ENCODE measurements at places on chromosomes 1 and 21.
A peak's percentile ranks its signal among the peaks of the same experiment; 100 is the strongest.

DNA sequence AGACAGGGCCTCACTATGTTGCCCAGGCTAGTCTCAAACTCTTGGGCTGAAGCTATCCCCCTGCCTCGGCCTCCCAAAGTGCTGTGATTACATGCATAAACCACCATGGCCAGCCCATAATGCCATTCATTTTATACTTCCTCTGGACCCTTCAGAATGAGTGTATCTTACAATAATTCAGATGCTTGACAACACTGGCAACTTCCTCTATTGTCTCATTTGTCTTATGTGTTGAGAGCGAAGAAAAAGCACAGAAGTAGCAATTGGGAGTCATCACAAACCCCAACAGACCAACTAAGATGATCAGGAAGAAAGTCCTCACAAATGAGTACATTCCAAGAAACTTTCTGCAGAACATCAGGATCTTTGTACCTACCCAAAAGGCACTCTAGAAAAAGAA, 191.9 kb downstream of the RERE start:
- no peak for DNase-seq

GRCh38 chr1:235327559-235328270, at the start of gene ARID4B:
Gene ARID4B (minus strand): TSS chr1:235328179. CDS start chr1:235326919, 1,260 bp downstream.
- DNase-seq: no peak

- DNase-seq: no peak
These were observed 2.0 kb downstream of the FCER1G start for GRCh38 chr1:161216945-161217712.

GRCh38 chr1:188489336-188490112, 1660.8 kb downstream of the PLA2G4A start:
- DNase-seq: no peak

GRCh38 chr1:4961935-4962645, 307.7 kb downstream of the AJAP1 start:
- DNase-seq: no peak

DNA sequence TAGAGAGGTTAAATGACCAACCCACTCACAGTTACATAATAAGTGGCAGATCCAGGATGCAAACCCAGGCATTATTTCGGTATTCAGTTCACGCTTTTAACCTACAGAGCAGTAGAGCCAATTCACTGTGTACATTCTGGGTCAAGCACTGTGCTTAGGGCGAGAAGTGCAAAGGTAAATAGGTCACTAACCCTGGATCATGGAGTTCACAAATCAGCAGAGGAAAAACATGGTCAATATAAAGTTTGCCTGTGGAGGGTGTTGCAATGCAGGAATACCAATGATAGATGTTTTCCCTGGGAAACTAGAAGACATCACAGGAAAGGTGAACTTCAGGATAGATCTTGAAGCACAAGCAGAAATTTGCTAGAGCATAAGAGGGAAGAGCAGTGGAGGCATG, 253.4 kb upstream of the NFIA start:
- DNase-seq: no peak

DNA sequence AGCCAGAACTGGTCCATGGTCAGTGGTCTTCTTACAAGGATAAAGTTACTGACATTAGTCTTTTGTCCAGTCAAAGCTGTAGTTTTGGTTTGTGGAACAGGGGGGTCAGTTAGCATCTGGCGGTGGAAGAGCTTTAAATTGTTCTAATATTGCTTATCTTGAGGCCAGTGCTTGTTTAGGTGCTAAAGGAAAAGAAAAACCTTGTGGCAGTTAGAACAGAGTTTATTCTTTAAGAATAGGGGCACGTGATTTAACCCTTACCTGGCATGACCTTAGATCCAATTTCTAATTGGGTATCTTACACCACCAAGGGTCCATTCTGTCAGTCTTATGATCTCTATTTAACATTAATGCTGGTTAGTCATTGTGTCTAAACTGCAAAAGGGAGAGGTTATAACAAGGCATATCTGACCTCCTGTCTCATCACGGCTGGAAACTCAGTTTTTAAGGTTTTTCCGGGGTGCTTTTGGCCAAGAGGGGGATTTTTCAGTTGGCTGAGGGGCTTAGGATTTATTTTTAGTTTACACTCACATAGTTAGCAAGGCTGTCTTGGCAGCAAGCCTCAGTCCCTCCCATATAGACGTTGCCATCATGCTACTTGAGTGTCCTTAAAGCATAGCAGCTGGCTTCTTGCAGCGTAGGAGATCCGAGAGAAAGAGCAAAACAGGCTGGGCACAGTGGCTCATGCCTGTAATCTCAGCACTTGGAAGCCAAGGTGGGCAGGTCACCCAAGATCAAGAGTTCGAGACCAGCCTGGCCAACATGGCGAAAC, 60.1 kb upstream of the FAM89A start:
- peak; percentile 29 for DNase-seq

GRCh38 chr1:17403081-17403480, 31.1 kb downstream of the PADI6 start:
- no peak for DNase-seq

GRCh38 chr1:179761846-179762640, 19.0 kb downstream of the FAM163A start:
- DNase-seq: peak; percentile 74

DNA sequence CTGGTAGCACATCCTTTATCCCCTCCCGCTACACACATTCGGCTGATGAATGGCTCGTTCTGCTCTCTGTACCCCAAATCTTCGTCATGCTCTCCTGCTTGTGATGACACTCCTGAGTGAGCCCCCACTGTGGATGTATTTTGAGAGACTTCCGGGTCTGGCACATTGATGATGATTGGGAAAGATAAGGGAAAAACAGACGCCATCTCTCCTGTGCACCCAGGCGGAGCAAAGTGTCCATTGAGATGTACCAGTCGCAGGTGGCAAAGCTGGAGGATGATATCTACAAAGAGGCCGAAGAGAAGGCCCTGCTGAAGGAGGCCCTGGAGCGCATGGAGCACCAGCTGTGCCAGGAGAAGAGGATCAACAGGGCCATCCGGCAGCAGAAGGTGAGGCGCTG, 27.9 kb upstream of the EFHD2 start:
- no peak for DNase-seq

- DNase-seq: no peak
These were observed 762.5 kb upstream of the TPTE start for GRCh38 chr21:9758888-9759287.

DNA sequence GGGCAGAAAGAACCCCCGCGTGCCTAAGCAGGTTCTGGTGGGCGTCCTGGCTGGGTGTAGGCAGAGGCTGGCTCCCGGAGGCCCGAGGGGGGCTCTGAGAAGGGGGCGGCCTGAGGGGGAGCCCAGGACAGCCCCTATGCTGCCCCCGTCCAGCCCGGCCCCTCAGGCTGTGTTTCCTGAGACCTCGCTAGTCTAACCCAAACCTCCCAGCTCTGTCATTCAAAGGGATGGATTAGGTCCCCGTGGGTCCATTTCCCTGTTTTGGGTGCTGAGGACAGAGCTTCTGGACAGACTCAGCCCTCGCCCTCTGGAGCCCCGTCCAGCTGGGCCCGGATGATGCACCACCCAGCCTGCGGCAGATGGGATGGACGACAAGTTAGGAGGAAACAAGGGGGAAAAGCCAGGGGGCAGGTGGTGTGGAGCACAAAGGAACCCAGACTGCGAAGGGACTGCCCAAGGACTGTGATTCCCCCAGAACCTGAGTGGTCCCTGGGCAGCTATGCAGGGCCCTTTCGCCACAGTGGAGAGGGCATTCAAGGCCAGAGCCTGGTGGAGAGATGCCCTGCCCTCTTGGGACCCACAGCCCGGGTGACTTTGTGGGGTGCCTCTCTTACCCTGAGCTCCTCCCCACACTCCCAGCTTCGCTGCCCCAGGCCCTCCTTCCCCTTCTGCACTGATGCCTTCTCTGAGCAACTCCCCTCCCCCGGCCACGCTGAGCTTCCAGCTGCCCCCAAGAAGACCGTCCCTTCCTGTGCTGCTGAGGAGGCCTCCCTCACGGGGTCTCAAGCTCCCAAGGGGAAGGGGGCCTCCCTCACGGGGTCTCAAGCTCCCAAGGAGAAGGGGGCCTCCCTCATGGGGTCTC, 2.8 kb downstream of the HES4 start:
- DNase-seq: no peak

- no peak for DNase-seq
These were observed 93.8 kb downstream of the SUSD4 start for GRCh38 chr1:223270155-223270554.

GRCh38 chr21:43727519-43728153, 8.7 kb downstream of the PDXK start:
- no peak for DNase-seq

GRCh38 chr1:20325407-20325843, 34.8 kb downstream of the VWA5B1 start:
- DNase-seq: no peak

GRCh38 chr1:226590614-226591013, 42.0 kb downstream of the STUM start:
- no peak for DNase-seq

DNA sequence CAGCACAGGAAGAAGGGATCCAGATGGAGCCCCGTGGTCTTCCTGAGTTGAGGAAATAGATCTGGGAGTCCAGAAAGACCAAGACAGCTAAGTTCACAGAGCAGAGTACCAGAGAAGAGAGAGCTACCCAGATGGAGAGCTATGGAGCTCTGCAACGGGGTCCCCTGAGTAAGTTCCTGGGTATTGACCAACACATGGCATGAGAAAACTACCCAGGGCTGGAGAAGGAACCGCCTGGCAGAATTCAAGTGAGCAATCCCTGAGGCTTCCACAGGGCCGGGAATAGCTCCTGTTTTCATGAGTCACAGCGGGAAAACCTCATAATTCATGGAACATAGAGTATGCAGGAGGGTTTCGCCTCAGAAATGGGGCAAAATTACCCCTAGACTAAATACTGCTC, 19.7 kb downstream of the STPG1 start:
- DNase-seq: no peak

GRCh38 chr1:218494449-218494852, 149.3 kb downstream of the TGFB2 start:
- DNase-seq: peak; percentile 95

GRCh38 chr1:53507116-53507820, 48.1 kb downstream of the DMRTB1 start:
- DNase-seq: no peak

- peak; percentile 18 for DNase-seq
These were observed 1.0 kb downstream of the NPR1 start for GRCh38 chr1:153679337-153680119.

DNA sequence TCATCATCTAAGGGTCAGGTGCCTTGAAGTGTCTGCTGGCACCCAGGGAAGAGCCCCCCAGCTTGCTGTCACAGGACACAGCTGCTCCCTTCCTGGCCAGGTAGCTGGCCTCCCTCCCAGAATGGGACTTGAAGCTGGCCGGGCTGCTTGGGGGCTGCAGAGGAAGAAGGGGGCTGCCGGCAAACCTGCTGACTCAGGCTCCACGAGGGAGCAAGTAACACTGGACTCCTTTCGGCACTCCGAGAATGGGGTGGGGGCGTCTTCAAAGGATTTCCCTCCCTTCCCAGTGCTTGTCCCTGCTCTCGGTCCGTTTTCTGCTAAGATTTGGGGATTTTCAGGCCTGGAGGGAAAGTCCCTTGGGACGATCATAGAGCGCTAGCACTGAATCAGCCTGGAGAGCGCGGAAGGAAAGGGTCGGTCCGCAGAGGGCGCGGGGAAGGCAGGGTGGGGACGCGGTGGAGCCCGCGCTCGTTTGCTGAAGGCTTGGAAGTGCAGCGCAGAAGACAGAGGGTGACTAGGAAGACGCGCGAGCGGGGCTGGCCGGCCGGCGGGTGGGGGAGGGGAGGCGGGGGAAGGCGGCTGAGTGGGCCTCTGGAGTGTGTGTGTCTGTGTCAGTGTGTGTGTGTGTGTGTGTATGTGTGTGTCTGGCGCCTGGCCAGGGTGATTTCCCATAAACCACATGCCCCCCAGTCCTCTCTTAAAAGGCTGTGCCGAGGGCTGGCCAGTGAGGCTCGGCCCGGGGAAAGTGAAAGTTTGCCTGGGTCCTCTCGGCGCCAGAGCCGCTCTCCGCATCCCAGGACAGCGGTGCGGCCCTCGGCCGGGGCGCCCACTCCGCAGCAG, at the start of gene CSF1:
CSF1 (plus strand) TSS at position 727 of the 840 bp plus-strand sequence. CDS start 175 bp downstream, outside the sequence.
- peak; percentile 47 for DNase-seq

GRCh38 chr21:41121785-41122415, 46.1 kb upstream of the BACE2 start:
- peak; percentile 79 for DNase-seq

GRCh38 chr1:53804181-53804580, 33.9 kb downstream of the NDC1 start:
- DNase-seq: no peak

DNA sequence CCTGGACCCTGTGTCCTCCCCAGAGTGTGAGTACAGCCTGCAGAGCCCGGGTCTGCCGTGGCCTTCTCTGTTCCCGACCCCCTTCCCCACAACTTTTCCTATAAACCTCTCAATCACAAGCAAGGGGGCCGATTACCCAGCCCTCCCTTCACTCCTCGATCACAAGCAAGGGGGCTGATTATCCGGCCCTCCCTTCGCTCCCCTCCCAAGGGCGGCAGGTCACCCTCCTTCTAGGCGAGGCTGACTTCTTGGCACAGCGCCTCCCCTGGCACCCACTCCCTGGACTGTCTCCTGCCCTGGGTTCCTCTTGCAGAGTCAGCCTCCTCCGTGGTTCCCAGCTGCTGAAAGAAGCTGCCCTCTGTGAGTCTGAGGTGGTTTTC, 12.3 kb upstream of the LDLRAP1 start:
- DNase-seq: no peak

DNA sequence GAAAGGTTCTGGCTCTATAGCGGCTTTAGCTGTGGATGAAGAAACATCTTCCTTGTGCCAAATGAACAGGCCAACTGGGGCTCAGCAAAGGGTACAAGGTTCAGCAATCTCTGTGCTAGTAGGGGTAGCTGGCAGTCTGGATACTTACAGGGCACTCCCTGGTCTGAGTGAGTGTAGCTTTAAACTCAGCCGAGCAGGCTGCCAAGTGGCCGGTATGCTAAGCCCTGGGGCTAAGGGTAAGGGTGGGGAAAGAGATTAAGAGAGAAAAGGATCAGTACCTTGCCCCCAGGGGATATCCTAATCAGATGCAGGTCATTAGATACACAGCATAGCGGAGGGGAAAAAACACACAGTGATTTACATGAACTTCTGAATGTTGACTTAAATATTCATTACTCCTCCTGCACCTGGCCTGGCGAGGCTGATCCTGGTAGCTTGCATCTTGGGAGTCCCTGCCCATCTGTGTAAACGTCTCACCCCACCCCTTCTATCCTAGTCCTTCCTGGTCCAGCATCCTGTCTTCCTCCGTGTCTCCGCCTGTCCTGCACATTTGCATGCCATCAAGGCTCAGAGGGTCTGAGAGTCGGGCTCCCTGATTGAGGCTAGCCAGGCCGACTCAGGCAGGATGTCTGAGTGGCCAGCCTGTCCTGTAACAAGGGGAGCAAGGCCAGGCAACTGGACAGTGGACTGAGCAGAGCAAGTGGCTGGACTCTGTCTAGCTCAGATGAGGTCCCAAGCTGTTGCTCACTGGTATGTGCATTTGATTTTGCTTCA, 39.5 kb upstream of the CNTN2 start:
- no peak for DNase-seq

GRCh38 chr1:228922722-228923376, 187.6 kb downstream of the RHOU start:
- DNase-seq: no peak
